ENCODE measurements at places on chromosomes 4 and X.
A peak's percentile ranks its signal among the peaks of the same experiment; 100 is the strongest.

- no peak for DNase-seq
Observed at GRCh38 chrX:101813200-101813599, 118.6 kb downstream of the ZMAT1 start.

GRCh38 chrX:148784856-148785255 is 284.4 kb downstream of the AFF2 start:
- DNase-seq, result no peak

- no peak for DNase-seq
Observed at GRCh38 chr4:108512615-108513505, 107.5 kb upstream of the RPL34 start.

GRCh38 chr4:84239278-84239845 is 259.7 kb downstream of the NKX6-1 start:
- DNase-seq, result no peak

- peak; percentile 66 for DNase-seq
Observed at GRCh38 chr4:4659871-4660651, 118.2 kb upstream of the STX18 start.

GRCh38 chrX:47218920-47219815 is 687 bp downstream of the CDK16 start:
- no peak for DNase-seq

DNA sequence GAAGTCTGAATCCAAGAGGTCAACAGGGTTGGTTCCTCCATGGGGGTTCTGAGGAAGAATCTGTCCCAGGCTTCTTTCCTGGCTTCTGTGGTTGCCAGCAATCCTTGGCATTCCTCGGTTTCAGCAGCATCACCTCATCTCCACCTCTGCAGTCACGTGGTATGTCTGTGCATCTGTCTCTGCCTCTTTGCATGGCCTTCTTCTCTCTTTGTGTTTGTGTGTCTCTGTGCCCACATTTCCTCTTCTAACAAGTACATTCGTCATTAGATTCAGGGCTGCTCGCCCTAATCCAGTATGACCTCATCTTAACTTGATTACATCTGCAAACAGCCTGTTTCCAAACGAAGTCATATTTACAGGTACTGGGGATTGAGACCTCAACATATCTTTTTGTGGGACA is 114.0 kb downstream of the BCOR start:
- DNase-seq, result no peak

DNA sequence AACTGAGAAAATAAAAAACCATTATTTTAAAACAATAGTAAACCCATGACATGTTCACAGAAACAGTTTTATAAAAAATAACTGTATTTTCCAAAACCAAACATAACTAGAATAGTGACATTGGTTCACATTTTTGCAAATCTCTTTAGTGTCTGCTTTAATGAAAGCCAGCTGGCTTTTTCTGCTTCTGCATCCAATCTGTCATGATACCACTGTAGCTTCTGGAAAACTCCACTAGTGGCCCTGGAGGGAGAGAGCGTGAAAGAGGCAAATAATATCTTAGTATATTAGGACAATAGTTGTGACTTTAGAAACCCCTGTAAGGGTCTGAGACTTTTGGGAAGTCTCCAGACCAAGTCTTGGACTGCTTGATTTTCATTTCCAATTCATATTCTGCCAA is 31.1 kb downstream of the FGFBP1 start:
- no peak for DNase-seq

DNA sequence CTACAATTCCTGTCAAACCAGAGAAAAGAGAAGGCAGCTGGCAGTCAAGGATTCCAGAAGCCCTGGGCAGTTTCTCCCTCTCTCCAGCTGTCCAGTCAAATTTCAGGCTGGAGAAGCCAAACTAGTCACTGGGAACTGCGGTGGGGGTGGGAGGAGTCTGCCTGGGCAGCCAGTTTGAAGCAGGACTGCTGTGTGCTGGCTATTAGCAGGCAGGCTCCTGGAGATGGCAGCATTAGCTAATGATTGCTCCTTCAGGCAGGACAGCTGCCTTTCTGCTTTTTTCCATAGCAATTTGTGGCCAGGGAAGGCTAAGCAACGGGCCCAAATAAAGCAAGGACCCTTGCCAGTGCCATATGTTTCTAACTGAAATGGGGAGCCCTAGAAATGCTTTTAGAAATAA is 44.7 kb upstream of the FGF13 start:
- DNase-seq, result no peak

DNA sequence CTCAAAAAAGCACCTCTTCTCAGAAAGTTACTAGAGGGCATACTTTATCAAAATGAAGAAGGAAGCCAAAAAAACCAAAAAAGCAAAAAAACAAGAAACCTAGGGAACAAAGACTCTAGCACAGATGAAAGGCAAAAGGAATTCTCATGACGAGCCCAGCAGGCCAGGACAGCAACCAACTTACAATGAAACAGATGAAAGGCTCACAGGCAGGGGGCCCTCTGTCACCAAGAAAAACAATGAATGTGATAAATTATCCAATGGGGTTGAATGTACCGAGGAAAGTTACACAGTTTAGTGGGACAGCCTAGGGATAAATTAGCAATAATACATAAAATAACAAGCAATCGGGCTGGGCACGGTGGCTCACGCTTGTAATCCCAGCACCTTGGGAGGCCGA is 79.0 kb downstream of the GPR82 start:
- DNase-seq, result no peak

DNA sequence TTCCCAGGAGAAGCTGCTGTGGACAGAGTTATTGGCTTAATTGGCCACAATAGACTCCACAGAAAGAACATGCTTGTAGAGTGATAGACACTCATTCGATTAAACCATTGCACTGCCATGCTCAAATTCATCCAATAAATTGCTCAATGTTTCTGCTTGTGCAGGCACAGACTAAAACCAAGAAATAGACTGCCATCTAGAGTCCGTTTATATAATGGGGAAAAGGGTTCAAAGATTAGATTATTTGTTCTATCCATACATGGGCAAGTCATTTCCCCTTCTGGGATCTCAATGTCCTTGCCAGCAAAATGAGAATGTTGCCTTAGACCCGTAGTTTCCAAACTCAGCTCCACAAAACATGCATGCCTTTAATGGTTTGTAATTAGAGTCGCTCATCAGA is 8.7 kb downstream of the SMIM10 start:
- DNase-seq, result no peak

GRCh38 chr4:118752551-118752950 is 67.4 kb downstream of the METTL14 start:
- DNase-seq, result no peak

- DNase-seq, result no peak
Observed at GRCh38 chrX:153649915-153650782, 3.1 kb downstream of the DUSP9 start.

DNA sequence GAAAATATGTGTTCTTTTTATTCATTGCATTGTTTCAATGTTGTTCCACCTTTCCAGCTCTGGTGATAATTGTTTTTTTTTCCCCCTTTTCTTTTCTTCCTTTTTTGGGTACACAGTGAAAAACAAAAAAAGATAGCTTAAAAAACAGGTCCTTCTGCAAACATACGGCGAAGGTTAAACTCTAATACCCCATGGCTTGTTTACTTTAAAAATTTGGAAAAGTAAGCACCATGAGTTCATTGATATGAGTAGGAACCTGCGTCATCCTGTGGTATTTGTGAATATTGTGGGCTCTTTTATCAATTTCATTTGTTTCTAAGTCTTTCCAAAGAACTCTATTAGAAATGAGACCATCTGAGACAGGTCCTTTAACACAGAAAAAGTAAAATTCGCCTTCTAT is 123.5 kb downstream of the CHRNA9 start:
- DNase-seq, result no peak

DNA sequence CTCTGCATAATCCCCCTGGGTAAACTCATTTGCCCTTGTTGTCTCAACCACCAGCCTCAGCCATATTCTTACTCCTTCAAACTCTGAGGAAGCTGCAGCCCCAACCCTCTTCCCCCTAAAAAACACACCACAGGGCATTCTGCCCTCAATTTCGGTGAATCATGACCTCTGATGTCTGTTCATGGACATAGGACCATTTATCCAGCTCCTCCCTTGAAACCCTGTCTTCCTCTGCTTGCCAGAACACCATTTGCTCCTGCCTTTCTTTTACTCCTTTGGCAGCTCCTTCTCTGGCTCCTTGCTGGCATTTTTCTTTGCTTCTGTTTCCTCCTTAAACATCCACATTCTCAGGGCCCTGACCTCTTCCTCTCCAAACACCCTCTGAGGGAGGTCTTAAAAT is 87.1 kb downstream of the ITIH6 start:
- DNase-seq, result no peak

- no peak for DNase-seq
Observed at GRCh38 chrX:103791228-103791627, 14.6 kb downstream of the PLP1 start.

DNA sequence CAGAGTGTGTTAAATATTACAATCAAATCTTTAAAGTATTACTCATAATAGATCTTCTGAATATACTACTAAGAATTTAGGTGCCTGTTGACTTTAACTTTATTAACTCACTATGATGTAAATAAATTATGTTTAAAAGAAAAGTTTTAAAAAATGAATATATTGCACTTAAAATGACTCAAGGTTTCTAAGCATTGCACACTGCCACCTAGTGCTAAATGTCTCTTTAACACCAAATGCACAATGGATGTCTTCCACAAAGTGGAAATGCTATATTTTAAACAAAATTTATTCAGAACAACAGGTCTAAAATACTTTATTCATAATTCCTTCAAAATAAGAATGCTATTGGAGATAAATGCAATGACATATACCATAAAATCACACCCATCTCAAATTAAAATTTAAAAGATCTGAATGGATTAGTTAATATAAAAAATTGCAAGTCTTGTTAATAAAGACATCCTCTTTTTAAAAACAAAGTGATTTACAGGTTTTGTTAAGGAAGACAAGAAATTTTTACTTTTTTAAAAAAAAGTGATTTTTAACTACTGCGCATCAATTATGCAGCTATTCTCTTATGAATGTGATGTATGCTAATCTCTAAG is 5.5 kb downstream of the INPP4B start:
- DNase-seq, result no peak

GRCh38 chr4:29390921-29391320 is 1329.2 kb upstream of the PCDH7 start:
- no peak for DNase-seq
